ENCODE measurements at places on chromosomes 16 and 17. TPM values are rescaled to one million over a fixed set of nuclear protein-coding genes. Genes with fewer than 3 reads are reported as not detected.

Gene PKMYT1
- 36.8 TPM for polyA plus RNA-seq

Gene STH
- not detected for polyA plus RNA-seq

Gene ITGAD
- polyA plus RNA-seq, result 0.31 TPM

Gene TBC1D3C
- polyA plus RNA-seq, result 5.4 TPM

Gene CRYBA1
- not detected for polyA plus RNA-seq

Gene CHMP1A
- polyA plus RNA-seq, result 87.5 TPM

Gene CES5A
- not detected for polyA plus RNA-seq

Gene ANKFN1
- 0.55 TPM for polyA plus RNA-seq

Gene NPIPA5
- polyA plus RNA-seq, result 7.4 TPM

Gene HS3ST3A1
- 8.2 TPM for polyA plus RNA-seq

Gene ARHGAP44
- 16.5 TPM for polyA plus RNA-seq

Gene COTL1
- polyA plus RNA-seq, result 70.2 TPM

Gene SSH2
- 43.2 TPM for polyA plus RNA-seq

Gene HBQ1
- 4.0 TPM for polyA plus RNA-seq

Gene ABCC12
- not detected for polyA plus RNA-seq

Gene SYCE1L
- 7.2 TPM for polyA plus RNA-seq

Gene C16orf96
- 0.24 TPM for polyA plus RNA-seq

Data from cardiac muscle cell (in vitro differentiated cells and primary cell).